ENCODE measurements at places on chromosomes 2 and 18.
A peak's percentile ranks its signal among the peaks of the same experiment; 100 is the strongest.

DNA sequence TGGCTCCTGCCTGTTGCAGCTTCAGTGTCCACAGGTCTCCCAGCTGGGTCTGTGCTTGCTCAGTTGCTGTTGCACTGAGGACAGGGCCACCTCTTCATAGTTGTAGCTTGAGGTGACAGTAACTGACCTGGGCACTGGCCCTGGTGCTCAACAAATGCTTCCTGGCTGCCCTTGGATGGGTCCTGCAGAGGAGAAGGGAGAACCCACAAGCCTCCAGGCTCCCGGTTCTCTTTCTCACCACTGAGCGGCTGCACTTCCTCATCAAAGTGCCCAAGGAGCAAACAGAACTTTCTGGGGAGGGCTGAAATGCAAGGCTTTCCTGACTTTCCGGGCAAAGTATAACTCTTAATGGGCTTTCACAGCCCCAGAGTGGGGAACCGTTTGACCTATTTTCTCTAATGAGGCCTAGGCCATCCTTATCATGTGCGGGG is 38.7 kb downstream of the LCT start:
- no peak for DNase-seq

DNA sequence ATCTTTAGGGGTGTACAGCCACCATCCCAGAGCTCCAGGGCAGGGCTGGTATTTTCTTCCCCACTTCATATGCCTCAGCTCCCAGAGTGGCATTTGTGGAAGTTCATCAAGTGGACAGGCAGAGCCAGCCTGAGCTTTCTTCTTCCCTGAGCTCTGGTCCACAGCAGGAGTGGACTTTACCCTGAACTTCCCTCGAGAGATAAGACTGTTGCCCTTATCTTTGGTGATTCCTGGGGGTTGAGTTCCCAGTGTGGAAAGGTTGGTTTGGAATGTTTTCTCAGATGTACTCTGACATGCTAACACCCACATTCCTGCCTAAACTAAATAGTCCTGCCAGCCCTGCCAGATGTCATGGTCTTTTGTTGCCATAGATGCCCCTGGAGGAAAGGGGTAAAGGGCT is 62.0 kb upstream of the LGALSL start:
- no peak for DNase-seq

- no peak for DNase-seq
Measured at GRCh38 chr2:17229414-17229813, 288.8 kb downstream of the RAD51AP2 start.

- no peak for DNase-seq
Measured at GRCh38 chr18:9712611-9713010, 4.5 kb downstream of the RAB31 start.

DNA sequence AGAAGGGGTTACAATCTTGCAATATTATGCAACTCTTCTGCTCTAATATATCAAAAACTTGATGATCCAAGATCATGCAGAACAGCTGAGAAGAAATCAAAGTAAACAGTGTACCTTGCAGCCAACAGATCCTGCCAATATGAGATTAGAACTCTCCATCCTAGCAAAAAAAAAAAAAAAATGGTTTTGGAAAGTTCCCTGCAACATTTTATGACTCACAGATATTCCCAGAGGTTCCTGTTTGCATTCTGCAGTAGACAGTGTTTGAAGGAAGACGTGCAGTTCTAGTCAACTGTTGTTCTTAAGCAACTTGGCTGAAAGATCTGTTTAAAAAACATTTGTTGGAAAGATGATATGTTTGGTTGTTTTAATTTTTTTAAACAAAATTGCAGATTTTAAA is 103.6 kb upstream of the WDR75 start:
- no peak for DNase-seq

- DNase-seq: no peak
Measured at GRCh38 chr2:241857572-241858121, 1.0 kb downstream of the PDCD1 start.

- no peak for DNase-seq
Measured at GRCh38 chr2:60357996-60358395, 195.5 kb downstream of the BCL11A start.

DNA sequence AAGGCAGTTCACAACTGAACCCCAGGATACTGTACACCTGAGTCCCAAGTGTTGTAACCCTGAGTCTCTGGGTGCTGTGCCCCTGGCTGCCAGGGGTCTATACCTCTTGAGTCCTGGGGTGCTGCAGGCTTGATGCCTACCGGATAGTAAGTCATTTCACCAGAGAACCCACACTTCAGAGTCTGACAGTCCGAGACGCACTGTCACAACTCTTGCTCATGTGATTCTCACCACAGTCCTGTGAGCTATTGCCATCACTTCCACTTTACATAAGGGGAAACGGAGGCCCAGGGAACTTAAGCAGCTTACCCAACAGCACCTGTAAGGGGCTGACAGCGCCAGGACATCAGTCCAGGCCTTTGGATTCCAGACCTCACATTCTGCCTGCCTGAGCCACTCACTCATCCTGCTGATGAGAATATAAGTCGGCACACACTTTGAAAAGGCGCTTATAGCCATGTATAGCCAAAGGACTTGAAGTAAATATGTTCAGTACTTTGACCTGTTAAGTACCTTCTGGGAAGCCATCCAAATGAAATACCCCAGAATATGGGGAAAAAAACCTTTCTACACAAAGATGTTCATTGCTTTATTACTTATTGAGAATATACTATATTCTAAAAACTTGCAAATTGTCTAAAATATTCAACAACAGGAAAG is 180.7 kb upstream of the ID2 start:
- DNase-seq: no peak

DNA sequence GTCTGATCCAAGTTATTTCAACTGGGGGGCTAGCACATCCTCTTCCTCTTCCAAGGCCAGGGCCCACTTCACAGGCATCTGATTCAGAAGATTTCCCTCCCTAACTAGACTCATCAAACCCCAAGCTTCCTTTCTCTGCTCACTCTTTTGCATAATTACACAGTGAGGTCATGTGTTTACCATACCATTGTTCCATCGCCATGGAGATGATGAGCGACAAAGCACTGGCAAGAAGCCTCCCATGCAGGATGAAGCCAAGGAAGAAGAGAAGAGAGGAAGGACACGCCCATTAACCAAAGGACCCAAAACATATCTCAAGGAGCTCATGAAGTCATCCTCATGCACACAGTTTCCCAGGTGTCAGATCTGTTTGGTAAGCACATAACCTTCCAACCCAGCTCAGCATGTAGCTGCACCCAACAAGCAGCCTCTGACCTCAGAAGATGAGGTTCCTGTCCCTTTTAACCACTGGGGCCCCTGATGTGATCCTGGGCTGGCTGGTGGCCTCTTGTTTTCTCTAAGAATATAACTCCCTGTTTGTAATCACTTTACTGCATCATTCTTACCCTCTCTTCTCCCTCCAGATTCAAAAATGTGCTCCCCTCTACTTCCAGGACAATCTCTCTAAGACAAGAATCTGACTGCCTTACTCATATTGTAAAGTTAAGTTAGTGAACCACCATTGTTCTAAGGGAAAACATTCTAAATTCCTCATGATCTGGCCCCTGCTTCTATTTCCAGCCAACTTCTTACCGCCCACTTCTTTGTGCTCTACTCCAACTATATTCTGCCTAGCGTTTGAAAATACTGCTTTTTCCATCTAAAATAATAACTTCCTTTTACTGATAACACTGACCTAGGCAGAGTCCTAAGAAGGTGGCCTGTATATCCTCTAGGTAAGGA is 190.1 kb downstream of the TTC32 start:
- DNase-seq: no peak

- no peak for DNase-seq
Measured at GRCh38 chr2:148885988-148886387, 11.0 kb downstream of the KIF5C start.

- DNase-seq: no peak
Measured at GRCh38 chr2:20184067-20184938, 40.6 kb downstream of the SDC1 start.

DNA sequence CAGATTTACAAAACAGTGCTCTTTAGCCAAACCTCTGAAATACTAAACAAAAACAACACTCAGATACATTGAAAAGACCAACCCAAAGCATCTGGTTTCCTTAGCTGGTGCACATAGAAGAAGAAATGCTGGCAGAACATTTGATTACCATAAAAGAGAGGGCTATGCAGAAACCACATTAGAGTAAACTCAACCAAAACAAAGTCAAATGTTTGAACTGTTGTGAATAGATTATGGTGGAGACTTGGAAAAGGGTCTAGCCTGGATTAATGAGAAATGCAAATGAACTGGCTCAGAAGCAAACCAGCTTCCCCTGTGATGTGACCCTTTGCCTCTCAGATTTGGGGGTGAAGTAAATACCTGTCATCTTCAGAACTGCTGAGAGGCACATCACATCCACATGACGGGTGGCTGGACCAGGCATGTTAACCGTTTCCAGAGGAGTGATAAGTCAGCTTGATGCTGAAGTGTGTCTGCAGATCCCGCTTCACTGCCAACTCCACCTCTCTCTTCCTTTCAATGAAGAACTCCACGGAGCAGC is 153.0 kb downstream of the NRP2 start:
- no peak for DNase-seq

GRCh38 chr2:139798391-139798790 is 1018.2 kb upstream of the NXPH2 start:
- DNase-seq: no peak

GRCh38 chr2:175766880-175767279 is 235.2 kb downstream of the LNPK start:
- no peak for DNase-seq

GRCh38 chr2:170820757-170821530 is 4.3 kb downstream of the GAD1 start:
- DNase-seq: no peak

- DNase-seq: no peak
Measured at GRCh38 chr2:19361325-19361990, 3.0 kb upstream of the OSR1 start.

- DNase-seq: peak; percentile 14
Measured at GRCh38 chr18:35572644-35573043, 8.9 kb upstream of the GALNT1 start.

DNA sequence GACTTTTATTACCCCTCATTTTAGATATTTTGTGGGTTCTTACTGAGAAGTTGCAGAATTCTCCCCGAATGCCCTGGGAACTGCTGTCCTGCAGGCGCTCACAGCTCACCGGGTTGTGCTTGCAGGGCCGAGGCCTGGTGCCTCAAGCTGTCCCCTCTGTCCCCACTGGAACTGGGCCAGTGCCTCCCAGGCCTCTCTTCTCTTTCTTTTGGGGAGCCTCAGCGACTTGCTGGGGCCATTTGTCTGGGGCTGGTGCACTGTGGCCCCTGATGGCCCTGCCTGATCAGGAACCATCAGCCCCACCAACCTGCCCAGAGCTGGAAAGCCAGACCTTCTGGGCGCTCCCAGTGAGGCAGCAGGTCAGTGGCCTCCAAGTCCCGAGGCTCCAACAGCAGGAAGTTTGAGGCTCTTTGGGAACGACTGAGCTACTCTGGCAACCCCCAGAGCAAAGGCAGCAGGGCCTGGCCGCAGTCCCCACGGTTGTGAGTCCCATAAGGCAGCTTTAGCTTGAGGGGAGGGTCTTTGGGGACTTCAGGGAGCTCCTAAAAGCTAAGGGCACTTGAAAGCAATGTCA is 14.7 kb upstream of the NEU4 start:
- DNase-seq: no peak

DNA sequence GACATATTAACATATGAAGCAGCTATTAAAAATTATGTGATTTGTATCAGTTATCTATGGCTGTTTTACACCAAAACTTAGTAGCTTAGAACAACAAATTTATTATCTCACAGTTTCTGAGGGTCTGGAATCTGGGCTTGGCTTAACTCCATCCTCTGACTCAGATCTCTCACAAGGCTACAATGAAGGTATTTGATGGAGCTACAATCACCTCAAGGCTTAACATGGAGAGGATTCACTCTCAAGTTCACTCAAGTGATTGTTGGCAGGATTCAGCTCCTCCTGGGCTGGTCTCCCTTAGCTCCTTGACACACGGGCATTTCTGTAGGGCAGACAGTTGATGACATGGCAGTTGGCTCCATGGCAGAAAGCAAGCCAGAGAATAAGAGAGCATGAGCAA is 133.0 kb upstream of the SLC14A2 start:
- DNase-seq: peak; percentile 71

DNA sequence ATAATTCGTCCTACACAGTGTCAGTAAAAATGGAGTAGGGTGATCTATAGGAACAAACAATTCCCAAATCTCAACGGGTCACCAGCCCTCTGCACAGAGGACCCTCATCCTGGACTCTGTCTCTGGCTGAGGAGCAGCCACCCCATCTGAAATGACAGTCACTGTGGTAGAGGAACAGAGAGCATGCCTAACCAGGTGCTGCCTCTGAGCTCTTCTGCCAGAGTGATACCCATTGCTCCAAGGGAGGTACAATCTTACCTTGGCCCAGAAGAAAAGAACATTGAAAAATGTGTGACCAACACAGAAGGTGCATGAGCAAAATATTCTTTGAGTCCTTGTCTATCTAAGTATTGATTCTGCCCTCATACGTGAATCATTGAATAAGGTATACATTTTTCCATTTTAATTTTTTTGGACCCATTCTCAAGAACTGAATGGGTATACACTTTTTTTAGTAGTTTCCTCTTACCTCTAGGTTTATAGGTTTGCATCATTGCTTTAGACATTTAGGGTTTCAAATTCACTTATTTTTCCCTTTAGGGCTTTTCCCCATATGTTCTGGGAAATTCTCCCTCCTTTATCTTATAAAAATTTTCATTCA is 8.7 kb downstream of the SP140 start:
- DNase-seq: no peak

GRCh38 chr2:240141736-240142135 is 1.3 kb upstream of the OTOS start:
- no peak for DNase-seq

DNA sequence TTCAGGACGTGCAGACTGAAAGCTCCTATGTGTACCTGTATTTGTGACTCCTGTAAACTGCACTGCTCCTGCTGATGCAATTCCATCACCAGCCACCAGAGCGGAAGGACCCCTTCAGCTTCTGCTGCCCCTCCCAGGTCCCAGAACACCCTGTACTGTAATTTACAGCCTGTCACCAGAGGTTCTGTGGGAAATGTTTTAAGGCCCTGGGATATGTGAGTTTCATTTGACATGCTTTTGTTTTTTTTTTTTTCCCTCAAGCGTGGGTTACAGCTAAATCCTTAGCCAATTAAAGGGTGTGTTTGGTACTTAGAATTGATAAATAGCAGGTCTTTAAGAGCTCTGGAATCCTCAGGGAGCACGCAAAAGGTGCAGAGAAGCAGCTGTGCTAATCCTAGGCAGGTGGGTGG is 79.4 kb downstream of the KCTD1 start:
- no peak for DNase-seq

DNA sequence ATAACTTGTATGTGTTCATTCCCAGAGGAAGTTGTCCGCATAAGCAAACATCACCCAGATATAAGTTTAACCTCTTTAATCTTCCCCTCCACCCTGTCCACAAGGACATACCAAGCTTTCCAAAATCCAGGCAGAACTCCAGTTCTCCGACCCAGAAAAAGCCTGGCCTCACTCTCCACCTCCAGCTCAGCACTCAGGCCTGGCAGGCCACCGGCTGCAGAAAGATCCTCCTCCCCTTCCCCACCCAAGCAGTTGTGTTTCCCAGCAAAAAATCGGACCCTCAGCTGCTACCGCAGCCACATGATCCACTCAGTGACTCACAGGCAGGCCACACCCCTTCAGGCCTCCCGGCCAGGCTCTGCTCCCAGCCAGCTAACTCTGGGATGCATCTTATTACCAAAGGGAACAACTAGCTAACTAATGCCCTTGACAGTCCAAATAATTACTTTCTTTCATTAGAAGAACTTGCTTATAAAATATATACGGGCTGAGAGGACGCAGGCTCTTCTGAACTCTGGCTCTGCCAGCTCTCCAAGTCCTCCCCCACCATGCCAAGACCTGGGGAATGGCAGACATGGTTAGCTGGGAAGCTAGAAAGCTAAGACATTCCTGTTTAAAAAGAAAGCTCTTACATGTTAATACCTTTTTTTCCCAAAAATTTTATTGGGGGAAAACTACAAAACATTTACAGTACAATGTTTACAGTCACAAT is 4.5 kb downstream of the ZFP36L2 start:
- DNase-seq: peak; percentile 94

All from COLO829 (cell line).